ENCODE measurements at places on chromosomes 5 and 9.

GRCh38 chr9:77705636-77706035 is 57.5 kb upstream of the GNA14 start:
- no peak for DNase-seq

- DNase-seq = no peak
Measured at GRCh38 chr5:176405656-176406435, 10.5 kb downstream of the CLTB start.

GRCh38 chr5:75053054-75053303 is 621 bp upstream of the GCNT4 start:
- DNase-seq = no peak

GRCh38 chr5:64292611-64293215 is 127.1 kb downstream of the RNF180 start:
- peak; percentile 67 for DNase-seq

- DNase-seq = no peak
Measured at GRCh38 chr5:115428676-115429075, 115.9 kb downstream of the FEM1C start.

GRCh38 chr9:125701351-125701750 is 5.7 kb downstream of the MAPKAP1 start:
- peak; percentile 79 for DNase-seq

DNA sequence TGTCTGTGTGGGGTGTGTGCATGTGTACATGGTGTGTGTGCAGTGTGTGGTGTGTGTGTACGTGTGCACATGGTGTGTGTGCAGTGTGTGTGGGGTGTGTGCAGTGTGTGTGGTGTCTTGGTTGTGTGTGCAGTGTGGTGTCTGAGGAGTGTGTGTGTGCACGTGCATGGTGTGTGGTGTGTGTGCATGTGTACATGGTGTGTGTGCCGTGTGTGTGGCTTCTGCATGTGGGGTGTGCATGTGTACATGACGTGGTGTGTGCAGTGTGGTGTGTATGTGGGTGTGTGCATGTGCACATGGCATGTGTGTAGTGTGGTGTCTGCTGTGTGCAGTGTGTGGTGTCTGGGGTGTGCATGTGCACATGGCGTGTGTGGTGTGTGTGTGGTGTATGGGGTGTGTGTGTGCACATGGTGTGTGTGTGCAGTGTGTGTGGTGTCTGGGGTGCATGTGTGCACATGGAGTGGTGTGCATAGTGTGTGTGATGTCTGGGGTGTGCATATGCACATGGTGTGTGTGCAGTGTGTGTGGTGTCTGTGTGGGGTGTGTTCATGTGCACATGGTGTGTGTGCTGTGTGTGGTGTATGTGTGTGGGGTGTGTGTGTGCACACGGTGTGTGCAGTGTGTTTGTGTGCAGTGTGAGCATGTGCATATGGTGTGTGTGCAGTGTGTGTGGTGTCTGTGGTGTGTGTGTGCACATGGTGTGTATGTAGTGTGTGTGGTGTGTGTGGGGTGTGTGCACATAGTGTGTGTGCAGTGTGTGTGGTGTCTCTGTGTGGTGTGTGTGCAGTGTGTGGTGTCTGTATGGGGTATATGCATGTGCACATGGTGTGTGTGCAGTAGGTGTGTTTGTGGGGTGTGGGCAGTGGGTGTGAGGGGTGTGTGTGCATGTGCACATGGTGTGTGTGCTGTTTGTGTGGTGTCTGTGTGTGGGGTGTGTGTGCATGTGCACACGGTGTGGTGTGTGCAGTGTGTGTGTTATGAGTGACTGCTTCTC is 40.6 kb upstream of the ZNG1F start:
- DNase-seq = peak; percentile 11

GRCh38 chr5:146081556-146081955 is 23.8 kb downstream of the PLAC8L1 start:
- DNase-seq = peak; percentile 4

DNA sequence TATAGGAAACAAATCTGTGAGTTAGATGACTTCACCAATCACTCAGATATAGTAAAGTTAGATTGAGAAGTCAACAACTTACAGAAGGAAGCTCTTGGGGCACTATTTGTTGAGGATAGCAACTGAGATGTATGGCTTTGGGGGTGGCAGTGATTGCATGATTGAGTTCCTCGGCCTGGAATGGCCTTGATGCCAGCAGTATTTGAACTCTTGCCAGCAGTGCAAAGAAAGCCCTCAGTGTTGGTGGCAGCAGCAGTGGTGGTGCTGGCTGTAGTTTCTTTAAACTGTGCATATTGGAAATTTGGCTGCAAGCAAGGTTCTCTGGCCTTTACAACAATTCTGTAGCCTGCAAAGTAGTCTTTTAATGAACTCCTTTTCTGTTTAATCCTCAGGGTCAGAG is 41.4 kb upstream of the PJA2 start:
- DNase-seq = no peak

GRCh38 chr5:169367861-169368260 is 66.9 kb upstream of the SLIT3 start:
- no peak for DNase-seq

DNA sequence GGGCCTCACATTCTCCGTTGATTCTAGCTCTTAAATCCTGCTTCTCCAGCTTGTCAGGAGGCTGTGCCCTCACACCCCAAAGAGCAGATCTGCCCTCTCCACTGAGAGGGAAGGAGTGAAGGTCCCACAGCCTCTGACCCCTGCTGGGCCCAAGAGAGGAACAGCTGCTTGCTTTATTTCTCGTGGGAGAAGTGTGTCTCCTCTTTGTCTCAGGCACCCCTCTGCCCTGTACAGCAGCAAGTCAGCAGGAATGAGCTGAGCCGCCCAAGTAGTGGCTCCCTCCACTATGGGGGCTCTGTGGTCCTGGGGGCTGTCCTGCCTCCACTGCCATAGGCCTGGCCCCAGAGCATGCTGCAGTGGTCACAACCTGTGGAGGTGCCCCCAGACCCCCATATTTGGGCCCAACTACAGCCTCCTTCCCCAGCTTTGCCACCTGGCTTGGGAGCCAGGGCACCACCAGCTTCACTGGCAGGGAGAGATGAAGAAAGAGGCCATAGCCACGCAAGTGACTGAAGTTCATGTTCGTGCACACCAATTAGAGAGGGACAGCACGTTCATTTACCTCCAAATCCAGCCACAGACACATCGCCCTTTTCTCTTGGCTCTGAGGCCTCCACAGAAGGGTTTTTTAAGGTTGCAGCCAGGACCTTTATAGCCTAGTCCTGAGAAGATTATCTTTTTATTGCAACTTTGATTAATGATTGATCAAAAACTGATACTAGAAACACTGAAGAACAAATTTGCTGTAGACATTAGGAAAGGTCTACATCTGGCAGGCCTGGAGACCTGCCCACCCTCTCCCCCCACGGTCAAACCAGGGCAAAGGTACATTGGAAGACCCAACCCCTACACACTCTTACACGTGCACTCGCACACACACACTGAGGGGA is 27.5 kb downstream of the IRF1 start:
- no peak for DNase-seq

- DNase-seq = no peak
Measured at GRCh38 chr5:104977529-104977928, 1414.9 kb upstream of the NUDT12 start.

GRCh38 chr9:123450996-123451395 is 95.0 kb downstream of the CRB2 start:
- no peak for DNase-seq

DNA sequence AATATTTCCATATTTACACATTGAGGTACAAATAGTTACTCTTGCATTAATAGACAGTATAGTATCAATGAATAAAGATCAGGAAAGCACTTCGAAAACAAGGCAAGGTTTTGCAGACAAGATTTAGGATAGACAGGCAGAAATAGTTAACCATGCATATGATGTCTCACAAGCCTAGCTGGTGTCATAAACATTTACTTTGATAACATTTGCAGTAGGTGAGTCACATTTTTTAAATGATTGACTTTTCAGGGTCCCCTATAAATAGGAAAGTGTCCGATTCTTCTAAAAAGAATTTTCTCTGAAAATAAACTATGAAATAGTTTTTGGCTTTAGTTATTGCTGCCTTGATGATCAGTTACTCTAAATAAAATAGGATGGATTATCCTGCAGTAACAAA is 162.1 kb downstream of the SNX18 start:
- DNase-seq = no peak

Data from fibroblast of skin of right biceps (primary cell).